Breast epithelium (tissue), 4 donors: ENCODE measurements at places on chromosomes 5 and 9. TPM values are rescaled to one million over a fixed set of nuclear protein-coding genes. Genes with fewer than 3 reads are reported as not detected.

The NAIP gene
- total RNA-seq = 70.0 TPM

The CCDC152 gene
- 0.88 TPM for total RNA-seq

The PLGRKT gene
- 26.2 TPM for total RNA-seq

The TTF1 gene
- 16.8 TPM for total RNA-seq

The MARVELD2 gene
- total RNA-seq = 24.7 TPM

The LCP2 gene
- 41.4 TPM for total RNA-seq

The EPB41L4B gene
- 47.2 TPM for total RNA-seq

The SMIM32 gene
- not detected for total RNA-seq

The POU5F2 gene
- total RNA-seq = 10.4 TPM

The LHFPL2 gene
- 36.8 TPM for total RNA-seq

The CNTRL gene
- 18.4 TPM for total RNA-seq

The SPATA31A3 gene
- total RNA-seq = not detected

- no peak for DNase-seq
Measured at GRCh38 chr9:79812099-79812498, 240.3 kb downstream of the TLE4 start.

DNA sequence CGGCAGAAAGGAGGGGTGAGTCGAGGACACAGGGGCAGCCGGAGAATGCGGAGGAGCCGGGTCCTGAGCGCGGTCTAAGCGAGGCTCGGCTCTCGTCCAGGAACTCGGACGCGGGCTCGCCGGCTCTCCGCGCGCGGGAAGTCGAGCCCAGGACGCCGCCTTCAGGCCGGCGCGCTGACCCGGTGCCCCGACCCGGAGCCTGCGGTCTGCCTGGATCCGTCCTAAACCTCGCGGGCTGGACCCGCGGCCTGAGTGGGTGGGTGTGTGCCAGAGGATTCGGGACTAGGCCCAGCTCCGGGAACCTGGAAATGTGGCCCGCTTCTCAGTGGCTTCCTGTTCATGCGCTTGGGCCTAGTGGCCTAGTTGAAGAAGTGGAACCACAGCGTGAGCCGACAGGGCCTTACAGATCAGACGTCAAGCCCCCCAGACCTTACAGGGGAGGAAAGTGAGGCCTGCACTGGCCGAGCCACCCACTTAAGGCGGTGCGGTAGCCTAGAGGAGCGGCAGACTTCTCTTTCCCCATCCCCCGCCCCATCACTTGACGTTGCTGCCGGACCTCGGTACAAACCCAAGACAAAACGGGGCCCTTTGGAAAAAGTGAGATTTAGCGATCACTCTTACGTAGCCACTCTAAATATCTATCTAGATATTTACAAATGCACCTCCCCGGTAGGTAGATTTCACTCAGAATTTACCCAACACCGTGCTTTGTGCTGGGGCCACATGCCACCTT, 1.2 kb downstream of the CDKN2B-AS1 start:
- DNase-seq = no peak

- no peak for DNase-seq
Measured at GRCh38 chr9:74573640-74574191, 76.6 kb downstream of the RORB start.

DNA sequence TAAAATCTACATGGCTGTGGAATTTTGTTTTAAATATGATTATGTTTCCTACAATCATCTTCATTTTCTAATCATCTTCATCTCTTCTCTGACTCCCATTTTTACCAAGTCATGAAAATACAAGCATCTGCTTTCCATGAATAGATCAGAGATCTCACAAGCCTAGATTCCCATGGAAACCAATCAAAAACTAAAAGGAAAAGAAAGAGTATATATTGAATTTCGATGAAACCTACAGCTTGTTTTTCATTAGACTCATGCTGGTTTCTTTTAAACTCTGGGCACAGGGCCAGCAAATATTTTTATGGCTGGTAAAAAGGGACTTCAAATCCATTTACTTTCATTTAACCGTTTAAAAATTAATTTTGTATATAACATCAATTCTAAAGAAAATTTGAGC, 51.2 kb downstream of the INVS start:
- DNase-seq = no peak

DNA sequence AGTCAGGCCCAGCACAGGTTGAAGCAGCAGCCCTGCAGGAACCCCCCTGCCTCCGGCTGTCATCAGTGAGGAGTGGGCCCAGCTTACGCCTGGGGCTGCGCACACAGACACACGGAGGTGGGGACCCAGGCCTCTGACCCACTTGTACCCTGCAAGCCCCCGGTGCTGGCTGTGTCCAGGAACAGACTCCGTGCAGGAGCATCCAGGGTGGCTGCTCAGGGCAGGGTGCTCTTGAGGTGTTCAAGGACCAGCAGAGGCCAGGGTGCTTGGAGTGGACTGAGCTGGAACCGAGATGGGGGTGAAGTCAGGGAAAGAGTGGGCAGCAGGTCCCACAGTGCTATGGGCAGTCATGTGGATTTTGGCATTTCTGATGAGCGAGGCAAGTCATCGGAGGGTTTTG, 199.5 kb downstream of the CACNA1B start:
- DNase-seq = no peak

DNA sequence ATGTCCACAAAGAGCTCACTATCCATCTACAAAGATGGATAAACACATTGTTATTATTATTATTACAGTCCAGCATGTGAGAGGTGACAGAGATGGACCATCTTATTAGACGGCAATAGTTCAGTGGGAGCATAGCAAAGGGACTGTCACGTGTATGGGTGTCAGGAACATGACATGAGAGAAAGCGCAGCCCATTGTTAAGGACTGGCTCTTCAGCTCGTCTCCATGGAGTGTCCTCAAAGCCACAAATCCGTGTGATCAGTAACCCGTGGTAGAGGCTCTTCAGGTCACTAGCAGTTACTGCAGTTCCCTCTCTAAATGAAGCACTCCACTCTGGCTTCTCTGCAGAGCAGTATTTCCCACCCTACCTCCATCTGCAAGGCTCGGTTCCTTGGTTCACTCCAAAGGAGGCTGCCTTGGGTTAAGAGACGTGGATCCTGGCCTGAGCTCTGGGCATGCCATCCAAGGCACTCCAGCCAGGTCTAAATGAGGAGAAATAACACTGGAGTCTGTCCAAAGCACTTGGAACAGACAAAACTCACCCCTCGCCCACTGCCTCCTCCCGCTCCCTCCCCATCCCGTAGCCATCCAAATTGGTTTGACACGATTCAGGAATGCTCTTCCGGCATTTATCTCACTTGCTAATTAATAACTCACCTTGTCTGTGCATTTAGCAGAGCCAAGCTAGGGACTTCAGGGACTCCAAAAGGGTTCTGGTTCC, 122.3 kb upstream of the WWC1 start:
- DNase-seq = no peak

GRCh38 chr5:109866051-109866450, 176.3 kb downstream of the MAN2A1 start:
- DNase-seq = no peak

GRCh38 chr9:89715318-89715858, 110.6 kb downstream of the GADD45G start:
- no peak for DNase-seq

- no peak for DNase-seq
Measured at GRCh38 chr5:144390133-144390532, 219.5 kb downstream of the KCTD16 start.

GRCh38 chr9:16521868-16522411, 348.5 kb downstream of the BNC2 start:
- DNase-seq = no peak

GRCh38 chr9:128145536-128145935, 3.7 kb upstream of the LCN2 start:
- DNase-seq = no peak

GRCh38 chr5:147674411-147674810, 108.1 kb downstream of the JAKMIP2 start:
- no peak for DNase-seq

DNA sequence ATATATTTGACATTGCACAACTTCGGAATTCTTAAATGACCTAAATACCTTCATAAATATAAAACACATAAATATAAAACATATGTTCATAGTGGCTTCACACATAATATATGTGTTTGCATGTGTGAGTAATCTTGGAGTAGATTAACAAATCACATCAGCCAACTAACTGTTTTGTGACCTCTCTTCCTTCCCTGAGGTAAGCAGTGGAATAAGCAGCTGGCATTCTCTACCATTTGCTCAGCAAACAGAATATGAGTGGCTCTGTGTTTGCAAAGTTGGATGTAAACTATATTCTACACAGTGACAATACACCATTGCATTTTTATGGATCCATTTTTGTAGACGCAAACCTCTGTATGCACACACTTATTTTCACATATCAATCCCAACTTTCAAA, 189.9 kb downstream of the ACER2 start:
- DNase-seq = no peak

- DNase-seq = no peak
Measured at GRCh38 chr9:22165144-22165543, 156.0 kb upstream of the CDKN2B start.

- no peak for DNase-seq
Measured at GRCh38 chr9:86563936-86564335, 209.7 kb upstream of the TUT7 start.

DNA sequence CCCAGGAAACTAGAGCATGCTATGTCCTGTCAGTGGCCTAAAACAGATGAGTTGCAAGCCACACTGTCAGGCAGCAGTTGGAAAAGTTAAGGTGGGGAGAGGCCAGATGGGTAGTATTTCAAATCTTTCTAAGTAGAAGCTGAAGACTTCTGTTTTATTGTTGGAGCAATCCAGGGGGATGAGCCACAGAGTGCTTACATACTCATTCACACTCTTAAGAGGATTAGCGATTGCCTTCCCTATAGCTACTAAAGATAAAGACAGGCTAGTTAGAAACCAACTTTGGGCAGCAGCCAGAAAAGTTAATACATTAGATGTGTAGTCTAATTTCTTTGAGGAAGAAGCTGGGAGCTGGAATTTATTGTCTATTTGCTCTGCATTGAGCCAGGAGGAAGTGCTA, 61.7 kb upstream of the ELAVL2 start:
- no peak for DNase-seq

GRCh38 chr5:125891061-125891725, 532.0 kb upstream of the GRAMD2B start:
- DNase-seq = no peak

DNA sequence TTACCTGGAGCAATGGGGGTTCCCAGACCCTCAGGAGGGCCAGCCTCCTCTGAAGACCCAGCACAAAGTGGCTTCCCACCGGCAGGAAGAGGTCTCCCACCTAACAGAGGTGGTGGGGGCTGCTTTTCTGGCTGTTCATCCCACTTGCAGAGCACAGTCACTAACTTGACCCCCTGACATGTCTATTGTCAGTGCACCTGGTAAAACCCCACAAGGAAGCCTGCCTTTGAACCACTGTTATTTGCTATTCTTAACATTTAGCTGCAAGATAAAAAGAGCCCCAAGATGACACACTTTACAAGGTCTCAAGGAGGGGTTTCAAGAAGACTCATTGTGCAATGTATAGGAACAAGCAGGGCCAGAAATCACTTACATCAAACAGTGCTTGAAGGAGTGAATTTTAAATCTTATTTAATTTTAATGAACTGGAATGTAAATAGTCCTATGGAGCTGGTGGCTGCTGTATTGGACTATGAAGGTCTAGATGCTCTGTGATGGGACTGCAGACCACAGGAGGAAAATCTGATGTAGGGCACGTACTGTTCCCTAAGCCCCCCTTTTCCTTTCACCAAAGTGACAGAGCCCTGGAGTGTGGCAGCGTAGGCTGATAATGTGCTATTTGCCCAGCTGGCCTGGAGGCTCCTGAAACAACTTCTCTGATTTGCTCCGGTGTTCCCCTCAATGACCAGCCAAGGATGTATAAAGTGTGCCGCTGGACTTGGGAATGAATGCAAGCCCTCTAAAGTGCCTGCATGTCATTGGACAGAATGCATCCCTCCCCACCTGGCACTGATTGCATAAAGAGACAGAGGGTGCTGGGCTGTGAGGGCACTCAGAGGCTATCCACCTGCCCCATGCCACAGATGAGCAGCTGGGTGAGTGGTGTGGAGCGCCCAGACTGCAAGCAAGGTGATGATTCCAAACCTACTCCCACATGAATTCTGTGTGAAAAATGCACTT, 80.2 kb downstream of the PTPN3 start:
- DNase-seq = no peak

DNA sequence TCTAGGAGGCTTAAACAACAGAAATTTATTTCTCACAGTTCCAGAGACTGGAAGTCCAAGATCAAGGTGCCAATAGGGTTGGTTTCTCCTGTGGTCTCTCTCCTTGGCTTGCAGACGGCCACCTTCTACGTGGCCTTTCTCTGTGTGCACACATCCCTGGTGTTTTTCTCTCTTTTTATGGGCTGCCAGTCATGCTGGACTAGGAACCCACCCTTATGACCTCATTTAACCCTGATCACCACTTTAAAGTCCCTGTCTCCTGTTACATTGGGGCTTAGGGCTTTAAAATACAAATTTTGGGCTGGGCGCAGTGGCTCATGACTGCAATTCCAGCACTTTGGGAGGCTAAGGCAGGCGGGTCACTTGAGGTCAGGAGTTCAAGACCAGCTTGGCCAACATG, 157.1 kb downstream of the TLE1 start:
- DNase-seq = no peak

GRCh38 chr9:34647651-34648050, 1.2 kb downstream of the GALT start:
- no peak for DNase-seq

GRCh38 chr9:134099123-134099761, 31.4 kb upstream of the BRD3 start:
- no peak for DNase-seq

DNA sequence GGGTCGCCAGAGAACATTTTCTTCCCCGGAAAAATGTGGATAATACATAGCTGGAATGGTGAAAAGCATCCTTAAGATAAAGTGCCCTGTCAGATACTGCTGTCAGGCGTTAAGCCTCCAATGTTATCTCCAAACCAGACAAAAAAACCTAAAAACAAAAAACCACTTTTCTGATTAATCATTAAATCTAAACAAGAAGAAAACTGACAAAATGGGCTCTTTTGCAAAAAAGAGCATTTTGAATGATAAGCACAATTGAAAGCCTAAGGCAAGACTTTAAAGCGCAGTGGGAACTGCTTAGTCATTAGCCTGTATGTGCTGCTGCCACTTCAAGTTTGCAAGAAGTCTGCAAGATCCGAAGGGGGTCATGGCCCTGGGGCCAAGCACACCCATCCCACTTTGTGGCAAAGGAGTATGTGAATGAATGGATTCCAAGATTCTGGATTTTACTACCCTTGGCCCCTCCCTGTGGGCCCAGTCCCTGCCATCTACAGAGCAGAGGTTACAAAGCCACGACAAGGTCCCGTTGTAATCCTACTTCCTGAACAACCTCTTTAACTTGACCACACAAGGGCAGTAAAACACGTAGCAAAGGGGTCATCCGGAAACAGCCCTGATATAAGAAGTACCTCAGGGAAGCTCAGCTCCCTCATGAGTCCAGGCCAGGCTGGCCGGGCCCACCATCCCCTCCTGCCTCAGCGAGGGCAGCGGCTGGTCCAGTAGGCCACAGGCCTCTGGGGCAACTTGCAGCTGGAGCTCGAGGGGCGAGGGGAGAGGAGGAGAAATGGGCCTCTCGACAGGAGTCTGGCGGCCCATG, 29.7 kb downstream of the SHB start:
- no peak for DNase-seq

DNA sequence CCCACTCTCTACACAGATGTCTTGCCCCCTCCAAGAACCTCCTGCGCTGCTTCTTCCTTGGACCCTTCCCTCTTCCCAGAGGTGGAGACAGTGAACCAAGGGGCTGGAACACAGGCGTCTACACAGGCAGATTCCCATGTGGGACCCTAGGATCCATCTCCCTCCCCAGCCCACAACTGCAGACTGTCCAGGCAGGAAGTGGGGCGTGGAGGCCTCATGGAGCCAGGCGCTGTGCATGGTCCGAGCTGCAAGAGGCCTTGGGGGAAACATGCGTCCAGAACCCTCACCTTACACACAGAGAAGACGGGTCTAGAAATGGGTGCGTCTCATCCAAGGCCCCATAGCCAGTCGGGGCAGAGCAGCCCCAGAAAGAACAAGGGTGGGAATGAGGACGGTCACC, 117.5 kb downstream of the VAV2 start:
- no peak for DNase-seq
